RPMI8226 (cell line): ENCODE measurements at places on chromosomes 13 and 19.

DNA sequence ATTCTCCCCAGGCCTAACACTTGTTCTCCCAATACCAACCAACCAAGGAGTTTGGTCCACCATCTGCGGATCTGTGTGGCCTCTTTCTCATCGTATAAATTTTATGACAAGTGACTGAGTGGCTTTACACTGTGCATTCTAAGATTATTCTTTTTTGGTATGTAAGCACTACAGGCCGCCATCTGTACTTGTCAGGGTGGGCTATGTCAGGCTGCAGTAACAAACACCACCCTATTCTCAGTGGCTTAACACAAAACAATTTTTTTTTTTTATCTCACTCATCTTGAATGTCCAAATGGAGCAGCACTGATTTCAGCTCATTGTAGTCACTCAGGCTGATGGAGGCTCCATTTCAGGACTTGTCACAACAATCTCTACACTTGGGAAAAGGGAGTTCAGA, 412.7 kb upstream of the MIR17HG start:
- no peak for DNase-seq

- peak; percentile 39 for DNase-seq
These were observed 34.4 kb downstream of the DNAJC15 start for GRCh38 chr13:43057653-43058317.

DNA sequence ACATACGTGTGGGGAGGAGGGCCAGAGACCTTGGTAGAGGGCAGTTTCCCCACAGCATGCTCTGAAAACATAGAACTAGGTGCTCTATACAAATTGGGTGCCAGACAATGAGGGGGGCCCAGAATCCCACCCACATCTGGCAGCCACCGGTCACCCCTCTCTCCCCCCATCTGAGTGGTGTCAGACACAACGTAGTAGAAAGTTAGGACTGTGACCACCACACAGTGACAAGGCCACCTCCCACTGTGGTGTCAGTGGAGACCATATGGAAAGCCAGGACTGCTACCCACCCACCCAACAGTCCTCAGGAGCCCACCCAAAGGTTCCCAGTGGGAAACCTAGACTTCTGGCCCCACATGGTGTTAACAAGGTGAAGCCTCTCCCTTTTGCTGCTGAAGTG, 2.1 kb upstream of the ATP4B start:
- no peak for DNase-seq

DNA sequence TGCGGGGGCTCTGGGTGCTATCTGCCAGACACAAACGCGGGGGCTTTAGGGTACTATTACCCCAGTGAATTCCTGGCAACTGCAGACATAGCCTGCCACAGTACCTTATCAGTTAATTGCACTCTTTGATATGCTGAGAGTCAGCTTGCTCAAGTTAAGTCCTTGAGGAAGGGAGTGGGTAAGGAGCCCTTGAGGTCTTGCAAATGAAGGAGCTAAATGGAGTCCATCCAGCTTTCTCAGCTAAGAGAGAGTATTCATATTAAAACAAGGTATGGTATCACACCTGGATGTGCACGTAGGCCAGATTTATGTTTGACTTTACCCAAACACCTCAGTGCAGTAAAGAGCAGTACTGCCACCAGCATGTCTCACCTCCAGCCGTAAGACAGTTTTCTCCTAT, 11.5 kb upstream of the ZNF606 start:
- DNase-seq = no peak

- no peak for DNase-seq
These were observed 1.2 kb upstream of the ENOX1 start for GRCh38 chr13:43787997-43788396.

GRCh38 chr13:99225078-99225477, 24.4 kb downstream of the UBAC2 start:
- DNase-seq = no peak

DNA sequence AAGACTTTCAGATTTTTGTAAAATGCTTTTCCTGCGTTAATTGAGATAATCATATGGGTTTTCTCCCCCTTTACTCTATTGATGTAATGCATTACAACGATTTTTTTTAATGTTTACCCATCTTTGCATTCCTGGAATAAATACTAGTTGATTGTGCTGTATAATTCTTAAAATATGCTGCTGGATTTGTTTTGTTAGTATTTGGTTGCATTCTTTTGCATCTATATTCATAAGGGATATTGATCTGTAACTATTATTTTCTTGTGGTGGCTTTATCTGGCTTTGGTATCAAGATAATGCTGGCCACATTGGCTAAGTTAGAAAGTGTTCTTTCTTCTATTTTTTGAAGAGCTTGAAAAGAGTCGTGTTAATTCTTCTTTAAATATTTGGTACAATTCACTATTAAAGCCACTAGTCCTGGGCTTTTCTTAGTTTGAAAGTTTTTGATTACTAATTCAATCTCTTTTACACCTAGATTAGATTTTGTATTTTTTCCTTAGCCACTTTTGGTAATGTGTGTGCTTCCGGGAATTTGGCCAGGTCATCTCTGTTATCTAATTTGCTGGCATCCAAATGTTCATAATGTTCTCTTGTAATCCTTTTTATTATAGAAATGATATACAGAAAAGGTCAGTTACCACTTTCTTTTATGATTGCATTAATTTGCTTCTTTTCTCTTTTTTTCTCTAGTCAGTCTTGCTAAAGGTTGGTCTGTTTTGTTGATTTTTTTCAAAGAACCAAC, 29.8 kb downstream of the KL start:
- DNase-seq = no peak

DNA sequence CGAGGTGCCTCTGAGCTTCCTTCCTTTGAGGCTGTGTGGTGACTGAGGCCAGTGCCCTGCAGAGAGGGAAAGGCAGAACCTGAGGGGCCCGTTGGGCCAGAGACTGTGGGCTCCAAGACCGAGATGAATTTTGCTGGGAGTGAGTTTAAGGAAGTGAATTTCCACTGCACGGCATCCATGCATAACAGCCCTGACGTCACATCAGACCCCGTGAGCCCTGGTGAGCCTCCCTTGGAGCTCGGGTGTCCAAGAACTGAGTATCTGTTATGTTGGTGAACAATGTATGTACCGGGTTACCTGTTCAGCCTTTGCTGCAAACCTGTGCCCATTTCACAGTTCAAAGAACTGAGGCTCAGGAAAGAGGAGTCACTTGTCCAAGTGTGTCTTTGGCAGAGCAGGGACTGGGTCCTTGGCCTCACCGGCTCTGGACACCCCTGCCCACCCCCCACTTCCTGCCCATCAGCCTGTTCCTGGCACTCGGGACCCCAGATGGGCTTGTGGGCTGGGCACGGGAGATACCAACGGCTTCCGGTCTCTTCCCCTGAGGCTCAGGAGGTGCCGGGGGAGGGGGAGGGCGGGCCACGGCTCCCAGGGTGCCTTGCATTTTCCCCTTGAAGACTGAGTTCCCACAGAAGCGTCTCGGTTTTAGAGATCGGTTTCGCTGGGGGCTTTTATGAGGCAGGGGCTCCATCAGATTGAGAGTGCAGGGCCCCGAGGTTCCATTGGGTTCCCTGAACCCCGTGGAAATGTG, 33.7 kb downstream of the NFILZ start:
- DNase-seq = peak; percentile 43

DNA sequence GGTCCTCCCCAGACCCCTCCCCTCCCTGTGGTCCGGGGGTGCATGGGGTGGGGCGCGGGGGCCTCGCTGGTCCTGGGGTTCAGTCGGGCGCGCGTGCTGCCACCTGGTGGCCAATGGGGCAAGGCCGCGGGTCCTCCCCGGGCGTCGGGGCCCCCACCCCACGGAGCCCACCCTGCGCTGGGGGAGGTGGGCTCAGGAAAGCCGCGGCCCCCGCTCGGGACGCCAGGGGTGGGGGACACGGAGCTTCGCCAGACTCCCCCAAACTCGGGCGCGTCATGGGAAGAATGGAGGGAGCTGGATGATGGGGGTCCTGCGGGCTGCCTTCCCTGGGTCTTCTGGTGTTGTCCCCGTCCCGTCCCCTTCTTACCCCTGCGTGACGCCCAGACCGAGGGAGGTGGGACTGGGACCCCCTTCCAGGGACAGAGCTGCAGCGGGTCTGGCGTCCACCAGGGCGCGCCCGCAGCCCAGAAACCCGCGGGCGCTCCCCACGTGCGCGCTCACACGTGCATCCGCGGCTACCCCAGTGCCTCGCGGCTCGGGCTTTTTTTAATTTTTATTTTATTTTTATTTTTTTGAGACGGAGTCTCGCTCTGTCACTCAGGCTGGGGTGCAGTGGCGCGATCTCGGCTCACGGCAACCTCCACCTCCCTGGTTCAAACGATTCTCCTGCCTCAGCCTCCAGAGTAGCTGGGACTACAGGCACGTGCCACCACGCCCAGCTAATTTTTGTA, 19.8 kb upstream of the TCF3 start:
- DNase-seq = peak; percentile 74

- DNase-seq = no peak
These were observed 36.7 kb upstream of the C13orf46 start for GRCh38 chr13:114010401-114011101.

GRCh38 chr13:113595131-113595530, 10.6 kb downstream of the TFDP1 start:
- no peak for DNase-seq

GRCh38 chr19:10305139-10305806, 4.3 kb downstream of the ZGLP1 start:
- DNase-seq = no peak

- no peak for DNase-seq
These were observed 10.4 kb downstream of the SIGLEC11 start for GRCh38 chr19:49950590-49950948.

DNA sequence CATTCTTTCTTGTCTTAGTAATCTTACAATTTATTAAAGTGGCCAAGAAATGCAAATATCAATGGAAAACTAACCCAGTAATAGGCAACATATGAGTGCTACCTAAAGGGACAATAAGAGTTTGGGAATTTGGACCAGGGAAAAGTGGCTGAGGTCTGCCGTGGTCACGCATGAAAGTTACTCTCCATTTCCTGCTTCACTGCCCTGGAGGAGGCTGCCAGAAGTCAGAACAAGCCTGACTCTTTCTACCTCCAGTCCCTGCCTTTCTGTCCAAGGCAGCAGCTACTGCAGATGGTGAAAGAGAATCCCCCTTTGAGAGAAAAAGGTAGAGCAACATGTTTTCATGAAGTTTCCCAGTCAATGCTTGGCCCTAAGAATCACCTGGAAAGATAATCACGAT, 201.1 kb upstream of the ARGLU1 start:
- DNase-seq = no peak

- DNase-seq = peak; percentile 47
These were observed 92.7 kb downstream of the LHFPL6 start for GRCh38 chr13:39510316-39510695.

GRCh38 chr13:81610644-81611043, 1269.7 kb upstream of the SPRY2 start:
- no peak for DNase-seq

- no peak for DNase-seq
These were observed 20.2 kb downstream of the CD70 start for GRCh38 chr19:6570764-6571163.

- DNase-seq = no peak
These were observed at the start of gene ACOD1 for GRCh38 chr13:76948149-76948548. ACOD1 (plus strand) TSS chr13:76948511; CDS start chr13:76948559, 48 bp downstream.

GRCh38 chr13:33150126-33150525, 133.9 kb downstream of the KL start:
- no peak for DNase-seq

DNA sequence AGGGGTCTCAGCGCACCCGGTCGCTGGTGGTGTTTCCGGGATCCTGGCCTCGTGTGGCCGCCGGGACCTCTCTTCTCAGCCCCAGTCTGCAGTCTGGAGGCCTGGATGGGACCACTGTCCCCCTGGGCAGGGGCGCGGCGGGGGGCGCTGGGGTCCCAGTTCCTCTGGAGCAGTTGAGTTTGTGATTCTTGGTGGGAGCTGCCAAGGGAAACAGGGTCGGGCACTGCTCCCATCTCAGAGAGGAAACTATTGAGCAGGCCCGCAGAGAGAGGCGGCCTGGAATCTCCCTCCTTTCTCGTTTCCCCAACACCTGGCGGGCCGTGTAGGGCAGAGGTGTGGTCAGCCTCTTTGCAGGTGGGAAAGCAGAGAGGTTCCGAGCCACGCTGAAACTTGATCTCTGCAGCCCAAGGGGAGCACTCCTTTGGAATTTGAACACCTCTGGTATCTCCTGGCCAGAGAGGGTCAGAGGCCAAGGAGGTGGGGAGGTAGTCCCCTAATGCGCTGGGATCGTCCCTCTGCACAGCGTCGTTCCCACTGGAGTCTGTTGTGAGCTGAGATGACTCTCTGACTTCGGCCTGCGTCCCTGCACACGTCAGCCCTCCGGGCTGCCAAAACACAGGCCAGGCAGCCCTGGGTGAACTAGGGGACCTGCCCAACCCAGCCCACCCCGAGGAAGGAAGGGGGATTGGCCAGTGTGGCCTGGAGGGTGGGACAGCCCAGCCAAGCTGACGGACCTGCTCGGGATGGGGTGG, 741 bp downstream of the PLEKHF1 start:
- peak; percentile 39 for DNase-seq

DNA sequence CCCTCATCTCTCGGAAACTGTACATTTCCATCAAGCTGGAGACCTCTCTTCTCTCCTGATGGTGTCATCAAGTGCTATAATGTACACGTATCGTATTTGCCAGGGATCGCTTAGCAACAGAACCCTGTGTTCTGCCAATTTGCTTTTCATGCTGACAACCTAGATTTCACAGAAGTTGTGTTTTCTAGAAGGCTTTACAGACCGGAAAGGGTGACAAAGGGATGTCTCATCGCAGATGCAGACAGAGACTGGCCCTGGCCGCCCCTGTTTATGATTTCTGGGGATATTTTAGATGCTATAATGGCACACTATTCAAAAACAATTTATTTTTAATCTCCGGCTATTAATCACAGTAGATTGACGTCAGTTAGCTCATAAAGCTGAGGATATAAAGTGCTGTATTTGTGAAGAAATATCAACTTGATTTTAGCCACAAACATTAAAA, 291.4 kb downstream of the IRS2 start:
- DNase-seq = peak; percentile 53

GRCh38 chr13:97866346-97866745, 87.1 kb upstream of the IPO5 start:
- no peak for DNase-seq

- no peak for DNase-seq
These were observed 24.0 kb upstream of the INSR start for GRCh38 chr19:7318176-7318575.

DNA sequence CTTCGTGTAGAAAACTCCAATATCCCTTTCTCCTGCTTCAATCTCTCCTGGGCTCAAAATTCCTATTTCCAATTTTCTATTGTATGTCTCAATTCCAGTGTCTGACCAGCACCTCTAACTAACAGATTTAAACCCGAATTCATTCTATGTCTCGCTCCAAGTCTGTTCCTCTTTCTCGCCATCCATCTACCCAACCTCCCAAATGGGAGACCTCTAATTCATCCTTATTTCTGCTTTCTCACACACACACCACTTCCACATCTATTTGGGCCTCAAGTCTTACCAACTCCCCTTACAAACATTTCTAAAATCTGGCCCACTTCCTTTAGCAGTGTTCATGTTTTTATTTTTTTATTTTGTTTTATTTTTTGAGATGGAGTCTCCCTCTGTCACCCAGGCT, 53.3 kb downstream of the MBD3L2B start:
- DNase-seq = no peak
